Lung (tissue), 17 donors: ENCODE measurements at places on chromosomes 4 and X. TPM values are rescaled to one million over a fixed set of nuclear protein-coding genes. Genes with fewer than 3 reads are reported as not detected.

DNA sequence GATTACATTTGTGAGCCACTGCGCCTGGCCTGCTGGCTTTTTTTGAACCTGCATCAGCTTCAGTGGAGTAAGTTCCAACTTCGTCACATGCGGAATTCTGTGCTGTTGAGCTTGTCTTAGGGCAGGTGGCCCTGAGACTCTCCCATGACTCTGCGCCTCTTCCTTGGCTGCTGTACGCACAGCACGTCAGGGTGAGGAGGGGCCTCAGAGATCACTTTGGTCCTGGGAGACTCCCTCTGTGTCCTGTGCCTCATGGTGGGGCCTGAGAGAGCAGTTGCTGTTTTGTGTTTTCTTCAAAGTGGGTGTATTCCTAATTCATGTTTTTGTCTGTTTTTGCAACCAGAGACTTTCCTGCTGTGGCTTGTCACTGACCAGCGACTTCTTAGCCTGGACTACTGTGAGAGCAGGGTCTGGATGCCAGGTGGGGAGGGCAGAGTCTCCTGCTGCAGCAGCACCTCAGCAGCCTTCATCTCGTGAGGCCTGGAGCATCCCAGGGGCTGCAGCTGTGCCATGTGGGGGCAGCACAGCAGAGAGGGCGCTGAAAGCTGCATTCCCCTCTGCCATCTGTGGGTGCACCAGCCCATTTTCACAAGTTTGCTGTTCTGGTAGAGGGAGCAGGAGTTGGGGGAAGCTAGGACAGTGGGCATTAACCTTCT, 107.8 kb downstream of the TNIP2 start:
- DNase-seq, result no peak

GRCh38 chr4:76687746-76688448, 210.0 kb downstream of the SOWAHB start:
- DNase-seq, result no peak

- no peak for DNase-seq
These were observed 21.5 kb downstream of the FAM114A1 start for GRCh38 chr4:38889143-38889542.

GRCh38 chr4:167185465-167185864, 48.8 kb downstream of the SPOCK3 start:
- DNase-seq, result no peak

- DNase-seq, result no peak
These were observed 42.1 kb downstream of the NFKB1 start for GRCh38 chr4:102543030-102543928.

GRCh38 chrX:39260965-39261364, 459.7 kb downstream of the MID1IP1 start:
- no peak for DNase-seq

GRCh38 chrX:13597874-13598273, 28.5 kb downstream of the EGFL6 start:
- DNase-seq, result peak; percentile 7

GRCh38 chrX:132033166-132033565, 10.1 kb downstream of the STK26 start:
- DNase-seq, result no peak

DNA sequence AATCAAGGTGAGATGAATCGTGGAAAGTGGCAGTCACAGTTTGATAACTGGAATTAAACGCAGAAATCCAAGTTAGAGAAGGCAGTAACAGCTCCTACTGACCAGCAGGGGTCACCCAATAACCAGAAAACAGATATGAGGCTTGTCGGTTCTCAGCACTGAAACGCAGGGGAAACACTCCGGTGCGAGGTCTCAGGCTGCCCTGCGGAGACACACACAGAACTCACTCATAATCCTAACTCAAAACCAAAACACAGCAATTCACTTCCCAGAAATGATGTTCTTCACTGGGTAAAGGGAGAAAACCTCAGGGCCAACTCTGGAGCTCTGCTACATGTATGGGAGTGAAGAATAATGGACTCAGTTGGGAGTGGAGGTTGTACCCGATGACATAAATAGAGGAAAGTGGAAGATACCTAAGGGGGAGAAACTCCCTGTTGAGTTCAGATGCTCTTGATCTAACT, 384.4 kb downstream of the RAPGEF2 start:
- peak; percentile 84 for DNase-seq

GRCh38 chr4:180394312-180394711, 1848.9 kb upstream of the TENM3 start:
- DNase-seq, result no peak

- no peak for DNase-seq
These were observed 345.3 kb upstream of the LCORL start for GRCh38 chr4:18366892-18367291.

- no peak for DNase-seq
These were observed 46.1 kb downstream of the TMEM131L start for GRCh38 chr4:153512162-153512852.

DNA sequence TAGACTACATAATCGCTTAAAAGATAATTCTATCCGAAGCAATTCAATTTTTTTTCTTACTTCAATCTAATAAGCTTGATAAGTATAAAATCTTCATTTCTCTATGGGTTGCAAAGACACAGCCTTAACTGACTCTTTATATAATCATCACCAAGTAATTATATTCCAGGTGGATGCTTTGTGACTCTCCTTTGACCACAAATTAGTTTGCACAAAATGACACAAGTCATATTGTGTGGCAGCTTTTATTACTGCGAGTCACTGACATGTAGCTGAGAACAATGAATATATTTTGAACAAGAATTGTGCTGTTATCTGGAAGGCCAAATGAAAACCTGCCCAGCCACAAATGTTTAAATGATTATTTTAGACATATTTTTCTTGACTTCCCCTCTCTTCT, 1727.8 kb downstream of the ARAP2 start:
- DNase-seq, result no peak

The TEC gene
- total RNA-seq, result 4.1 TPM

The YIPF7 gene
- total RNA-seq, result not detected

The PTPN13 gene
- 95.0 TPM for total RNA-seq

The KDR gene
- total RNA-seq, result 43.9 TPM

The NPY1R gene
- 1.3 TPM for total RNA-seq

The TMEM35A gene
- 1.0 TPM for total RNA-seq
